ENCODE measurements at places on chromosomes 6 and 20.

DNA sequence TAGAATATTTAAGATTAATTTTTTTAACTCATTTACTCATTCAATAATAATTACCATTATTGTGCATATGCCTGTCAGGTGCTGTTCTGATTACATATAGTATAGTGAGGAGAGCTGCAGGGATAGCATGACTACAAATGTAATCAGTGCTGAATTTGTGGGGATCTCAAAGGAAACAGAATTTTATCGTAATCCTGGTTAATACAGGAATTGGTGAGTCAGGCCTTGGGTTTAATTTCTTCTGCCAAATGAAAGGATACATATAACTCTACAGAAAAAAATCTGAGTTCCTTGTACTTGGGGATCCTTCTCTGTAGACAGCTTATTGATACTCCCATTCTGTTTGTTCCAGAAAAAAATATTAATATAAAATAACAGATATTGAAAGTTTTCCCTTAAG lies 297.2 kb downstream of the GJA1 start:
- no peak for DNase-seq

- DNase-seq, result no peak
These were observed 1040.0 kb upstream of the MAP3K7 start for GRCh38 chr6:91626911-91627310.

DNA sequence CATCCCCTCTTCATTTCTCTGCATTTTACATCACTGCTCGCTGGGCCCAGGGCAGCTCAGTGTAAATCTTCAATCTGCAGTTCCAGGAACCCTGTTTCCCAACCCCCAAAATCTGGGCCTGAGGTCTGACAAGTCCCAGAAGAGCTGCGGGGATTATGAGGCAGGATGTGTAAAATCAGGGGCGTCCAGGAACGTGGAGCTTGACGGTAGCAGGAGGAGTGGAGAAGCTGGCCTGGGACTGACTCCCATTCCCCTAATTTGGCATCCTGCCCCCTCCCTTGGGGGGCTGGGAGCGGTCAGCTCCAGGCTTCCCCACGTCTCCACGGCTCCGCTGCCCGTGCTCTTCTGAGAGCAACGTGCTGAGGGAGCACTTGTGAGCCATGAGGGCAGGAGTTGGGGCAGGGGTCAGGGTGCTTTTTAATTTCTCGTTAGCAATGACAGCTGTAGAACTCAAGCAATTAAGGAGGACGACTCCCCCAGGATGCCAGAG lies 23.4 kb upstream of the VEGFA start:
- DNase-seq, result no peak

DNA sequence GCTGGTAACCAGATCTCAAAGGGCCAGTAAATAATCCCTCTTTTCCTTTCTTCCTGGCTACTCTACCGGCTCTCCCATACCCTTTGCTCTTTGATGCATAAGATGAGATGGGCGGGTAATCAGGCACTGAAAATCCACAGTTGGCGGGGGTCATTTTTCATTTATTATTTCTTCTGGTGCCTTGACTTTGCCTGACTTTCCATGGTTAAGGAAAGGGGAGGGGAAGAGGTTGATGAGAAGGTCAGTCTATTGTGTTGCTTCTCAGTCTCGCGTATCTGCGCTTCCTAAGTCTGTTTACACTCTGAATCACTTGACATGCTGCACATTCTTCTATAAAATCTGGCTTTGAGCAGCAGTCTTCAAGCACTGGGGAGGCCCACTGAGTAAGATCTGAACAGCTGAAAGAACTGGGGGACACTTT lies 121.1 kb upstream of the HDGFL1 start:
- no peak for DNase-seq

DNA sequence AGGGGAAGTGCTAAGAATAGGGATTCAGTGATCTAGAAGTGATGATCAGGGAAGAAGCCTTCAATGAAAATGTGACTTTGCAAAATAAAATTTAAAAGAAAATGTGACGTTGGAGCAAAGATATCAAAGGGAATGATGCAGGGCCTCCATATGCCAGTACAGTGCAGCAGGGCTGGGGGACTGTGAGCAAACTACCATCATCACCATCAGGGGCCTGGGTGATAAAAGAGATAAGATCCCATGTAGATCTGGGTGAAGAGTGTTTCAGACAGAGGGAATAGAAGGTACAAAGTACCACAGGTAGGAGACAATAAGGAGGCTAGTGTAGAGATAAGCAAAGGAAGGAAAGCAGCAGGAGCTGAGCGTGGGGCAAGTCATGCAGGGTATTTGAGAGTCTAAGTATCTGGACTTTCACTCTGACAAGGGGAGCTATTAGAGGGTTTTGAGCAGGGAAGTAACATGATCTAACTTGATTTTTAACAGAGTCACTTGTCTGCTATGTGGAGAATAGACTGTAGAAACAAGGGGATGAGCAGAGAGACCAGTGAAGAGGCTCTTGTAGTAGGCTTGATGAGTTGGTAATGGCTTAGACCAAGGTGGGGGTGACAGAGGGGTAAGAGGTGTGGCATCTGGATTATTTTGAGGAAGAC lies 295.6 kb downstream of the ZFAND3 start:
- no peak for DNase-seq

- DNase-seq, result no peak
These were observed 4.0 kb downstream of the IRF4 start for GRCh38 chr6:395432-396125.

DNA sequence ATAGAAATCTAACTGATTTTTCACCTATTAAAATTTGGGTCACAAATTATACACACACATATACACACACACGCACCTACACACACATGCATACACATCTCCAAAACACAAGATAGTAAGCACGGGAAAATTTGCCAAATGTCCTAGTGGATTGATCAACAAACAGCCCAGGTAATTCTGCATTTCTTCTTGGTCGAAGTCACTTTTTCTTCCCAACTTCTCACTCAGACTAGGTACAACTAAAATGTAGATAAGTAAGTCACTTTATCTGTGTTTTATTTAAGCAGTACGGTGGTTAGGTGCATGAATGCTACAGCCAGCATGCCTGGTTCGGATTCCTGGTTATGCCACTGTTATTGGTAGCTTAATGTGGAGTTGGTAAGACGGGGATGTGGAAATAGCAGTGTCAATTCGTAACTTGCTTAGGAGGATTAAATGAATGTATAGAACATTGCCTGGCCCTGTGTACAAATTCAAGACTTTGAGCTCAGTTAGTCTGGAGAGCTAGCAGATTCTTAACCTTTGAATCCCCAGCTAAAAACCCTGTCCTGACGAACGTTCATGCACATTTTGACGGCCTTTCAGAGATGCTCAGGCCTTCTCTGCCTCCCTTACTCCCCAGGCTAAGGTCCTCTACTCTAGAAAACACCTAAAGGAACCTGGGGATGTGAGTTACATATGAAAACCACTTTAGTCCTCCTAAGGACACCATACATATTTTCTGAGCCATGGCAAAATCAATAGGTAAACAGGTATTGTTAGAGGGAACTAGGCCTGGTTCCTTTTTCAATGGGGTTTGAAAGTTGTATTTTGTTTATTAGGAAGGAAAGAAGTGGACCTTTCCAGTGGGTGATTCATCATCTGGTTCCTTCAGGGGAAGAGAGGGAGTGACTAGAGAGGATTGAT lies 50.9 kb downstream of the CYP24A1 start:
- DNase-seq, result no peak

- no peak for DNase-seq
These were observed 43.6 kb upstream of the ASCC3 start for GRCh38 chr6:100924534-100925227.

GRCh38 chr6:31922942-31923341 lies 4.6 kb upstream of the C2 start:
- DNase-seq, result no peak

- DNase-seq, result no peak
These were observed 19.9 kb downstream of the KCNS1 start for GRCh38 chr20:45080867-45081624.

GRCh38 chr6:20952699-20953474 lies 418.6 kb downstream of the CDKAL1 start:
- DNase-seq, result no peak

GRCh38 chr6:164412566-164412965 lies 896.8 kb downstream of the C6orf118 start:
- no peak for DNase-seq

GRCh38 chr6:38316099-38316868 lies 323.4 kb downstream of the BTBD9 start:
- no peak for DNase-seq

GRCh38 chr20:16201191-16201590 lies 372.1 kb downstream of the KIF16B start:
- no peak for DNase-seq

- no peak for DNase-seq
These were observed 10.8 kb upstream of the MYT1 start for GRCh38 chr20:64153410-64153809.

DNA sequence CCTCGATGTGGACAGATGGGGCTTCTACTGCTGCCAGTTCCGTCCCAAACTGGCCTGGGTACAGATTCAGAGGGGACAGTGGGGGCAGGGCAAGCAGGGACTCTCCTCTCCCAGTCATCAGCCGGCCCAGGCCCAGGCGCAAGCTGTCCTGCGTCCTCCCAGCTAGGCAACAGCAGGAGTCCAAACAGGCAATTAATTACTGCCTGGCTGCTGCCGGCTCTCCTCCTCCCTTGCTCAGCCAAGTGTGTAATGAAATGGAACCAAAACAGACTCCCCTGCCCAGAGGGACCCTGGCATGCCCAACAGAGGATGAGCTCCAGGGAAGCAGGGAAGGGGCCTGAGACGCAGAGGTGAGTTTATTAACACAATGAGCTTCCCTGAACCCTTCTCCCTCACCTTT lies 17.8 kb upstream of the SLC32A1 start:
- DNase-seq, result no peak

DNA sequence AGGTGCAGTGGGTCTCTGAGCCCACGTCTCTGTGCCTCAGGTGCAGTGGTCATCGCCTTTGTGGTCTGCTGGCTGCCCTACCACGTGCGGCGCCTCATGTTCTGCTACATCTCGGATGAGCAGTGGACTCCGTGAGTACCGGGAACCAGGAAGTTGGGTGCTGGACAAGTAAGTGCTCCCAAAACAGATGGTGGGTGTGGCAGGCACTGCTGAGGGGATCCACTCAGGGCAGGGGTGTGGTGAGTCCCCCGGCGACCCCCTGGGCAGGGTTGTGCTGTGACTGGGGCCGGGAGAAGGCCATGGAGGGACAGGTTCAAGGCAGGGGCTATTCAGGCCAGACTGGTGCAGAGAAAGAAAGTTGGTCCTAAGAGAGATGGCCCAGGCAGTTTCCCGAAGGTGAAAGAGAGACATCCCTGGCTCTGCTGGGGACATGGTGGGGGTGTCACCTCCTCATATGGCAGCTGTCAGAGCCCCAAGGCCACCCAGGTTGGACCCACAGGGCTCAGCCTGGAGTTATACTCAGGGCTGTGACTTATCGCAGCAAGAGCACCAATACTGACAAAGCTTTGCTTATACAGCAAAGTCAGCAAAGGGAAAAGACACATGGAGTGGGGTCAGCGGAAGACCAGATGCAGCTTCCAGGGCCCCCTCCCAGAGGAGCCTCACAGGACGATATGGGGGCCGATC lies 37.9 kb upstream of the MRGBP start:
- no peak for DNase-seq

- DNase-seq, result no peak
These were observed 31.3 kb upstream of the CCDC167 start for GRCh38 chr6:37531026-37531425.

- DNase-seq, result no peak
These were observed 6.2 kb downstream of the NAA20 start for GRCh38 chr20:20023395-20023794.

GRCh38 chr6:143037470-143037869 lies 23.2 kb upstream of the AIG1 start:
- no peak for DNase-seq

DNA sequence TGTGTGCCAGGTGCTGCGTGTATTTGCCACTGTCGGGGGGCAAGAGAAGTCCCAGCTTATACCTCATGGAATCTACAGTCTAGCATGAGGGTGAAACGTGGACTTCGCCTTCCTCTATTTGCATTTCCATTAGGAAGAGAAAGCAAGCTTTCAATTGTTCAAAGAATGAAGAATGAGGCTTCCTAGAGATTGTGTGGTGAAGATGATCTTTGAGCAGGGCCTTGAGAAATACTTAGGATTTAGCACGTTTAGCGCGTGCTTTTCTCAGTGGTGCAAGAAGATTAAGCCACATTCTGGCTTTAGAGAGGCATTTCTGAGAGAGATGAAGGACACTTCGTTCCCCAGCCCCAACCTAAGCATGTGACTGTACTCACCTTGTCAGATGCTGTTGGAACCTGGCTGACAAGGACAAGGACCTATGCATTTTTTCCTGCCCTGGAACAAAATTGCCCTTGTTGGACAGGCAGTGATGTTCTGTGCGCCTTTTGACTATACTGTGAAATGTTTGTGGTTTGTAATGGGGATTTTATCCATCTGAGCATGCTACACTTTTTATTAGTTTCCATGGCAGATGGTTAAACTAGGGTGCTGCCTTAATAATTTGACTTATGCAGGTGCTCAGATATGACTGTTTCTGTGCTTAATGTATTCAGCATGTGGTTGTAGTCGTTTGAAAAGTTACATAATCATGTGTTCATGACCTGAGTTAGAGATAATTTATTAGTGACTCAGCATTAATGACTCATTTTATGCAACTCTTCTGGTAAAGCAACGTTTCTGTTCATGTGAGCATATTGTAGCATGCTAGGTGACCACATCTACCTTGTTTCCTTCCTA lies 10.7 kb downstream of the TULP4 start:
- DNase-seq, result no peak

- DNase-seq, result no peak
These were observed 1.6 kb upstream of the HEY2 start for GRCh38 chr6:125747589-125748405.

- DNase-seq, result no peak
These were observed 51.0 kb upstream of the IL20RA start for GRCh38 chr6:137095651-137096238.

GRCh38 chr6:33717934-33718455 lies 6.5 kb upstream of the UQCC2 start:
- DNase-seq, result no peak

DNA sequence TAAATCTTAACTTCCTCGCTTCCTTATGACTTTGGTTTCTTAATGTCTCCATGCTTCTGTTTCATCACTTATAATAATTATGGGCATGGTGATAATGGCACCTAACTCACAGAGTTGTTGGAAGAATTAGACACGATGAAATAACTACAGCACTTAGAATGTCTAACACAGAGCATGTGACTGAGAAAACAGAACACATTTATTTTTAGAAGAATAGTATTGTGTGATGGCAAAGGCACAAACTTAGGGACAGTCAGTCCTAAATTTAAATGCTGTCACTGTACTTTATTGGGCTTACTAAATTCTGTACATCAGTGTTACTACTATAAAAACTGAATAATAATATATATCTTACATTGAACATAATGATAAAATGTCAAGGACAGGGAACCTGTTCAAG lies 391.1 kb upstream of the JAG1 start:
- DNase-seq, result no peak

- DNase-seq, result no peak
These were observed 64.0 kb downstream of the TCP11 start for GRCh38 chr6:35076997-35077712.
